A549 treated with RU486 at 1 μM for 4 hours (cell line): ENCODE measurements at places on chromosomes 12 and 14. TPM values are rescaled to one million over a fixed set of nuclear protein-coding genes. Genes with fewer than 3 reads are reported as not detected.

Gene LRRC43
- total RNA-seq: 0.10 to 0.27 TPM (median 0.14 TPM) in 3 of 5 replicates, not detected in the others

Gene APOLD1
- total RNA-seq: 0.25 to 0.74 TPM (median 0.50 TPM) in 5 replicates

Gene MTHFD1
- total RNA-seq: 104 to 124 TPM (median 123 TPM) in 5 replicates

Gene TOMM20L
- total RNA-seq: not detected in 5 replicates

Gene NRDE2
- 8.5 to 11.2 TPM (median 9.2 TPM) in 5 replicates for total RNA-seq
